ENCODE measurements at places on chromosomes 16 and 17. TPM values are rescaled to one million over a fixed set of nuclear protein-coding genes. Genes with fewer than 3 reads are reported as not detected.

GRCh38 chr16:75733305-75734211, 7.3 kb upstream of the CPHXL start:
- peak; percentile 85 for DNase-seq

CFAP119 gene
- 8.8 TPM for polyA plus RNA-seq

ABCA8 gene
- polyA plus RNA-seq = 1.8 TPM

ZACN gene
- polyA plus RNA-seq = not detected

DNA sequence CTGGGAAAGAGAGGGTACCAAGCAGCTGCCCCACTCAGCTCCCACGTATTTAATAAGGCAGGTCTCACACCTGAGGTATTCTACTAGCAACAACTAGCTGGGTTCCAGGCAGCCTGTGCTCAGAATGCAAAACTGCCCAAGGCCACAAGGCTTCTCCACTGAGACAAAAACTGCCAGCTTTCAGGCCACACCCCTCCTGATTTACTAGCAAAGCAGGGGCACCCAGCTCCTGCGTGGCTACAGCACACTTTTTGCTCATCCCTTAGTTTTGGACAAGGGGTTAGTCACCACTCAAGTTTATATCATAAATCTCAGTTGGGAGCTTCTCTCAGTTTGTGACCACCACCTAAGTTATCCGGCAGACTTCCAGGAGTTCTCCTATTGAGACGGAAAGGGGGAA, 494.6 kb downstream of the CDH11 start:
- no peak for DNase-seq

- no peak for DNase-seq
Observed at GRCh38 chr17:3799181-3799945, 1.6 kb downstream of the ITGAE start.

GRAPL gene
- not detected for polyA plus RNA-seq

WFDC1 gene
- polyA plus RNA-seq = 6.8 TPM

- DNase-seq = no peak
Observed at GRCh38 chr16:69607674-69608073, 41.9 kb downstream of the NFAT5 start.

GRCh38 chr16:86142801-86143236, 243.9 kb downstream of the IRF8 start:
- no peak for DNase-seq

IRX5 gene
- polyA plus RNA-seq = not detected

MIF4GD gene
- polyA plus RNA-seq = 6.9 TPM

DNA sequence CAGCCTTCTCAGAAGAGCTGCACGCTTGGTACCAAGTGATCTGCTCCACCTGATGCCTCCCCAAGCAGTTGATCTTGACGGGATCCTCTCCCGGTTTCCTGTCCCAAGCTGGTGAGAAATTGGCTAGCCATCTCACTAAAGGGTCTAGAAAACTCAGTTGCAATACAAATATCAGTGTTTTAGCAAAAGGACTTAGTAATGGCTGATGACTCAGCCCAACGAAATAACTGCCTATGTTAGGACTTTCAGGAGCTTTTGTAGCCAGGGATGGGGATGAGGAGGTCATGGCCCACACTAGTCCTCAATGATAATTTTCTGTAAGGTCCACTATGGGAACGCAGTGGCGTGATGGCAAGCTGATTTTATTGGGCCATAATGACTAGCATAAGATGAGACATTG, 23.3 kb upstream of the ENGASE start:
- DNase-seq = peak; percentile 36

CD300LF gene
- polyA plus RNA-seq = not detected

MAP2K6 gene
- 2.4 TPM for polyA plus RNA-seq

- DNase-seq = peak; percentile 26
Observed at GRCh38 chr17:10198509-10199249, at the start of gene GAS7. Gene GAS7 (minus strand): TSS chr17:10198606.

DNA sequence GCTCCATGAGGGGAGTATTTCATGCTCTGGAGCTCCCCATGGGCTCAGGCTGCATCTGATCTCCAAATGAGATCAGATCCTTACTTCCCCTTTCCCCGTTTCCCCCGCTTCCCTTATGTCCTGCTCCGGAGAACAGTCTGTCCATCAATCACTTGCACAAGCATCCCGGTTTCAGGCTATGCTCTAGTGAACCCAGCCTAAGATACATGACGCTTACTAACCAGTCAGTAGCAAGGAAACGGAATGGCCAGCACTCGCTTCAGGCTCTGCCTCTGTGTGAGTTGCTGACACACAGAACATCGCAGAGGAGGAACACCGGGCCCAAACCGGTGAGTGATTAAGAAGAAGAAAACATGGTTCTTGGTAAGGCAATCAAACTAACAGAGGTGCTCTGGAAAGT, 9.4 kb upstream of the ATP5MC1 start:
- DNase-seq = no peak

- peak; percentile 87 for DNase-seq
Observed at GRCh38 chr16:8850279-8850885, 18.4 kb downstream of the CARHSP1 start.

- peak; percentile 12 for DNase-seq
Observed at GRCh38 chr16:1082266-1082951, 9.9 kb downstream of the SSTR5 start.

SGCA gene
- 0.19 TPM for polyA plus RNA-seq

ADAD2 gene
- polyA plus RNA-seq = not detected

All from IMR-90 (cell line).